ENCODE measurements at places on chromosomes 7 and 10.

GRCh38 chr10:1739751-1740150 is 2.4 kb upstream of the ADARB2 start:
- no peak for DNase-seq

DNA sequence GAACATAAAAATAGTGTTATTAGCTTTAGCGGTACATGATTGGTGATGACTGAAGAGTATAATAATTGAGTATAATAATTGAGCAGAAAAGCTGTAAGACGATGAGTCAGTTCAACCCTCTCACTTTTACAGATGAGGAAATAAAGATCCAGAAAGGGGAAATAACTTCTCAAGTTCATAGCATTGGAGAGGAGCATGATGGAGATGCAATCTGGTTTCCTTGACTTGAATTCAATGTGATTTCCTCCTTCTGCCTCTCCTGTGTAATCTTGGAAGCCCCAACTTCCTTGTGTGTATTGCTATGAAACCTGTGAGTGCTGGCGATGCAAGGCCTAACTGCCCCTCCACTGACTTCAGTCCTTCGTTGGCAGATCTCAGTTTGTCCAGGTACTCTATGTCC is 265.1 kb downstream of the LRMDA start:
- no peak for DNase-seq

DNA sequence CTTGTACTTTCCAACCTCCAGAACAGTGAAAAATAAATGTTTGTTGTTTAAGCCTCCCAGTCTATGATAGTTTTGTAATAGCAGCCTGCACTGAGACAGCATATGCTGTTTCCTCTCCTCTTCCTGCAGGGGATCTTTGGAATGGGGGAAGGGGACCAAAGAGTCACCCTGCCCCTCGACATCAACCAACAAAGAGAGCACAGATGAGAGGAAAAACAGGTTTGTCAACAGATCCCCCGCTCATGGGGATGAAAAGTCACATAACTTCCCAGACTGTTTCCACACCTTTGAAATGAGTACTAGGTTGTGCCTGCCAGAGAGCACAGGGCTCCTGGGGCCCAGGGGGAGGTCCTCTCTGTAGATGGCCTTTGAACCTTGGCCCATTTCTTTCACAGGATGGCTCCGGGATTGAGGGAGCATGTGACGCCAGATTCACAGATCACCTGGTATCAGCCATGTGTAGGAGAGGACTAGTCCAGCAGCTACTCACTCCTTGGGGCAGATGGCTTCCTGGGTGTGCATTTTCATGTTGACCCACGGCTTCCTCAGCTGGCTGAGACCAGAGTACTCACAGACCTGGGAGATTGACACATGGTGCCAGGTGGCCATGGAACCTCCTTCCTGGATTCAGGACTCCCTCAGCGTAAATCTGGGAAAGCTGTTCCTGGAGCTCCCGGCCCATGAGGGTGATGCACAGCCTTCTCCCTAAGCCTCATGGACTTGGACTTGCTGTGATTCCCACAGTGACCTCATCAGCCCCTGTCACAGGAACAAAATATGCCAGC is 125.6 kb downstream of the CXCL12 start:
- DNase-seq = no peak

- DNase-seq = no peak
Measured at GRCh38 chr7:22911889-22912288, 89.2 kb upstream of the TOMM7 start.

DNA sequence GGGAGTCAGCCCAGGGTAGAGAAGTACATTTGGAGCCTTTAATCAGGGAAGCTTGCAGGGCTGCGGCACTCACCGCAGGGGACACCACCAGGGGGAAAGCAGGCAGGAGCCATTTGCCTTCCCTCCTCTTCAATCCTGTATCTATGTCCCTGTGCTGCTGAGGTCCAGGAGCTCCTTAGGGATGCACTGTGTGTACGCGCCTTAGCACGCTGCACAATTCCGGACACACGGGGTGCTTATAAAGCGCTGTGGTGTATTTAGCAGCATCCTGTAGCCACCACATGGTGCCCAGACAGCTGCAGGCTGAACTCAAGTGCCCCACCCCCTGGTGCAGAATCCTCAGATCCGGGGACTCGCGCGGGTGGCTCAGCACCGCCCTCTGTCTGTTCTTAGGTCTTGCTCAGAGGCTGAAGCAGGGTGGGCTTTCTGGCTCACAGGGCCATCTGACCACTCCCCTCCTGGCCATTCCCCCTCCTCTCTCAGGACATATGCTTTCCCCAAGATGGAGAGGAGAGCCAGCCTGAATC is 421.4 kb downstream of the SDK1 start:
- DNase-seq = peak; percentile 21
